Forelimb muscle (tissue), 1 donor: ENCODE measurements at places on chromosomes 2 and 18. TPM values are rescaled to one million over a fixed set of nuclear protein-coding genes. Genes with fewer than 3 reads are reported as not detected.

The MPP4 gene
- 0.13 TPM for polyA plus RNA-seq

The IL1RN gene
- 0.49 TPM for polyA plus RNA-seq

The RRM2 gene
- 26.8 TPM for polyA plus RNA-seq

The TCF23 gene
- 0.49 TPM for polyA plus RNA-seq

The ESPNL gene
- 2.6 TPM for polyA plus RNA-seq

GRCh38 chr2:215579809-215580208 is 143.9 kb upstream of the FN1 start:
- DNase-seq, result peak; percentile 82

DNA sequence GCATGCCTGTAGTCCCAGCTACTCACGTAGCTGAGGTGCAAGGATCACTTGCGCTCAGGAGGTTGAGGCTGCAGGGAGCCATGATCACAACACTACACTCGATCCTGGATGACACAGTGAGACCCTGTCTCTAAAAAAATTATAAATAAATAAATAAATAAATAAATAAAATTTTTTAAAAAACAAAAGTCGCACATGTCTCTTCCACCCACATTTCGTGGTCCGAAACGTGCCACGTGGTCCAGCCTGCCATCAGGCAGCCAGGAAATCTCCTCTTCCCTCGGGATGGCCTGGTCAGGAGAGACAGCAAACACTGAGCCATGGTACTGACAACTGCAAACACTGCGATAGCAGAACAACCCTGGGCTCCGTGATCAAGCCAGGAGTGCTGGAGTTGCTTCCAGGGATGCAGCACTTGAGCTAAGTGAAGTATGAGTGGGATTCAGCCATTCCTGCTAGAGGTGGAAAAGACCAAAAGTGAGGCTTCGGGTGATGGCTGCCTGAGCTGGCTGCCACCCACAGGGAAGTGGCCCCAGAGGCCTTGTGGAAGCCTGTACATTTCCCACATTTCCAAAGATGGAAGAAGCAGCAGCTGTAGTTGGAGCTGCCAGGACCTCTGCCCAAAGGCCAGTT is 193.1 kb downstream of the SMAD2 start:
- DNase-seq, result no peak

DNA sequence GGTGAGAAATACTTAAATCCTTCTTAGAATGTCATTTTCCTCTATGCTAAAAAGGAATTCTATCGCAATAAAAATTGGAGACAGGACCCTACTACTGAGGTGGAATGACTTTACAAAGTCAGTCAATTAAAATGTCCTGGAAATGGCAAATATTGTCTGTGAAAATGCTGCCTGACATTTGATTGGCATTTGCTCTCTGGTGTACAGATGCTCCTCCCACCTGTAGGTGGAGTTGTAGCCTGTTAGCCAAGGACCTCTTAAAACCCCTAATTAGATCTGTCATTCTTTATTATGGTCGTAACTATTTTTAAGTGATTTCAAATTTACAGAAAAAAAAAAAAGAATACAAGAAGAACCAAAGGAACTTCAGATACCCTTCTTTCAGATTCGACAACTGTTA is 393.1 kb upstream of the KLHL29 start:
- DNase-seq, result no peak

DNA sequence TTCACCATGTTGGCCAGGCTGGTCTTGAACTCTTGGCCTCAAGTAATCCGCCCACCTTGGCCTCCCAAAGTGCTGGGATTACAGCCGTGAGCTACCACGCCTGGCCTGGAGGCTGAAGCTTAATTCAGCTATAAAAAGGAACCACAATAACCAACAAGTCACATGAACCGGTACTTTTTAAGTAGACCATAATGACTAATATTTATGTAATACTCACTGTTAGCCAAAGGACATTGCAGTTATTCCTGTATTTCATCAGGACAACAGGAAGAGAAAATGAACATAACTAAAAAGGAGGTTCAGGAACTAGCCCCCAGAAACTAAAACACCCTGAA is 49.0 kb upstream of the TMEM87B start:
- DNase-seq, result no peak

GRCh38 chr2:43467891-43468290 is 127.9 kb downstream of the THADA start:
- no peak for DNase-seq

- DNase-seq, result no peak
Observed at GRCh38 chr2:189702071-189702470, 27.6 kb downstream of the ANKAR start.

DNA sequence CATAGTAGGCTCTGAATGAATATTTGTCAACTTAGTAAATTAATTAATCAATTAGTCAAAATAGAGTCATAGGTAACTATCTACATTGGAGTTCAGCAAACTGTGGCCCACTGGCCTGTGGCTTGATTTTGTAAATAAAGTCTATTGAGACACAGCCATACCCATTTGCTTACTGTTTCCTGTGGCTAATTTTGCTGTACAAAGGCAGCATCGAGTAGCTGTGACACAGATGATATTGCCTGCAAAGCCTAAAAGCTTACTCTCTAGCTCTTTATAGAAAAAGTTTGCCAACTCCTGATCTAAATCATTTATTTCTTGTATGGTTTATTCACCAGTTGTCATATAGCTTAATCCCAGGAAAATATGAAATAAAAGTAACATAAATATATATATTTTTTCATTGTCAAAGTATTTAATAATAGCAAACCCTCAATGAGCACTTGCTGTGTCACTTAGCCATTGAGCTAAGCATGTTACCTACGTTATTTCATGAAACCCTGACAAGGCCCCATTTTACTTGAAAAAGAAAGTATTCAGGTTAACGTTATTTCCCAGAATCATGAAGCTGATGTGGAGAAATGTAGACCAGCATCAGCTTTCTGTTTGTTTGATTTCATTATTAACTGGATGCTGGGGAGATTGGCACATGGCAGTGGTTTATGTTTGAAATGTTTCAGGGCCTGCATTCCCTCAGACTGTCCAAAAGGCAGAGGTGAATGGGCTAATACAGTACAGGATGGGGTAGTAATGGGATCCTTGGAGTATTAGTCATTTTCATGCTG is 69.6 kb downstream of the ICOS start:
- no peak for DNase-seq

DNA sequence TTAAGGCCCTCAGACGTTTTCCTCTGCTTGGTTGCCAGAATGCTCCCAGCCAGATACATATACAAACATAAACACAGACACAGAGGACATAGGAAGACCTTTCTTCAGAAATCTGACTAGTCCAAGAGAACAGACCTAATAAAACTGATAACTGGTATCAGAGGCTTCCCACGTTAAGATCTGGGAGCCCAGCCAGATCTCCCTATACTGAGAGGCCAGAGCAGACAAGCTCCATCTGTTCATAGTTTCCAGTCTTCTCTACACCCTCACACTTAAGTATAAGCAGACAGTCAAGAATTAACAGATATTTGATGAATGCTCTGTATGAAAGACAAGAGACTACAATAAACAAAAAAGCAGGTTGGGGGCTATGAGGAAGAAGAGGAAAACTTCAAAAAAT is 240.5 kb upstream of the CHAC2 start:
- no peak for DNase-seq

- no peak for DNase-seq
Observed at GRCh38 chr2:6951046-6951445, 33.8 kb downstream of the RNF144A start.

DNA sequence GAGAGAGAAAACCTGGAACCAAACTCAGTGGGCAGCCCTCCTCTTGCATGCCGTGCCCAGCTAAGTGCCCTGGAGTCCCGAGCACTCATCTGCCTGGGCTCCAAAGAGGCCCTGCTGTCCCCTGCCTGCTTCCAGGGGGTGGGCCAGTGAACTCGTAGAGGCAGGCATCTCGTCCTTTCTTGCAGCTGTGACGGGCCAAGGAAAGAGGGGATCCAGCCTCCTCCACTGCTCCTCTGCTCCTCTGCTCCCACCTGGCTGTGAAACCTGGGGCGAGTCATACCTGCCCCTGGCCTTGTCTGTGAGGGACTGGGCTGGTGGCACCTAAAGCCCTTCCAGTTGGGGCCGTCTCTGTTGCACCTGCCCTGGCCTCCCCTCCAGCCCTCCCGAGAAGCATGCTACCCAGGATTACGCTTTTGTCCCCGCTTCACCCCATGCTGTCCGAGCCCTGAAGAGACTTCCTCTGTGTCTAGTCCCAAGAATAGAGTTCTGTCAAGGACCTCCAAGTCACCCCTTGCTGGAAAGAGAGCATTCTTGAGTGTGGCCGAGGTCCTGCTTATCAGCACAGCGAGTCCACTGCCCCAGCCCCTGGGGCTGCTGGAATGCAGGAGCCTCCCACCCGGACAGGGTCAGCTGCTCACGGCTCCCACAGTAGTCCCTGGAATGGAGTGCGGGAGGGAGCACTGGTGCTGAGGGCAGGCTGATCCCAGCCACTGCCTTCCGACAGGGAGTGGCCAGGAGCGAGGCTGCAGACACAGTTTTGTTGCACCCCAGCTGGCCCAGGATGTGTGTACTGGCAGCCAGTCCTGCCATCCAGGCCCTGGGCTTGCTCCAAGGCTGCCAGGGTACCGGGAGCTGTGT is 14.3 kb downstream of the KCNK3 start:
- DNase-seq, result no peak
